Stimulated activated CD4-positive, alpha-beta T cell treated with anti-CD3 and anti-CD28 coated beads, TNF-alpha, amount 100 ng/mL, for 1 hour (primary cell): ENCODE measurements at places on chromosomes 2 and 18.

GRCh38 chr2:128166746-128167353 lies 75.8 kb downstream of the UGGT1 start:
- no peak for DNase-seq

- no peak for DNase-seq
These were observed 20.0 kb downstream of the ST3GAL5 start for GRCh38 chr2:85868822-85869221.

GRCh38 chr2:18724371-18725145 lies 135.2 kb upstream of the NT5C1B start:
- DNase-seq, result no peak

DNA sequence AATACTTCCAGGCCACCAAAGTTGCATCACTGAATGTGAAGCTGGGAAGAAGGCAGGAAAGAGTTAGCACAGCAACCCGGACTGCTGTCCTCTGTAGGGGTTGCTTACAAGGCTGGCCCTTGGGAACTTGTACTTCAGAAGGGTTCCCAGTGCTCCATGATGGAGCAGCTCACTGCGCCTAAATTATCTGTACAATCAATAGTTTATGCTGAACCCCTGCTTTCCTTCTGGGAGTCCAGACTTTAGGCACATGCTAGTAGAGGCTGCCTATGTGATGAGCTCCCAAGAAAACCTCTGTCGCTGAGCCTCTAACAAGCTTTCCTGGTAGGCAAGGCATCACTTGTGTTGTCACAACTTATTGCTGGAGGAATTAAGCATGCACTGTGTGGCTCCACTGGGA lies 34.3 kb downstream of the XDH start:
- no peak for DNase-seq

DNA sequence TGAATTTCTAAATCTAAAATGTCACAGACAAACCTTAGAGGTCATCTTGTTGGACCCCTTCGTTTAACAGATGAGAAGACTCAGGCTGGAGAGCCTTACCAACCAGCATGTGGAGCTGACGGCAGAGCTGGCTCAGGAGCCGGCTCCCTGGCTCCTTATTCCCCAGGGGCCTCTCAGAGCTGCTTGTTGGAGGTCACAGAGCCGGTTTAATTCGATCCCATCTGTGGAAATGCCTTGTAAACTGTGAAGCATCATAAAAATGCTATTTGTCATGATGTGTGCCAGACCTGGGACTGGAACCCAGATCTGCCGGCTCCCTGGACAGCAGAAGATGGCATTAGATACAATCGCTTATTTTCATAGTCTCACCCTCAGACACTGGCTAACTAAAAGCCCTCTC lies 8.2 kb upstream of the CIB4 start:
- DNase-seq, result no peak

DNA sequence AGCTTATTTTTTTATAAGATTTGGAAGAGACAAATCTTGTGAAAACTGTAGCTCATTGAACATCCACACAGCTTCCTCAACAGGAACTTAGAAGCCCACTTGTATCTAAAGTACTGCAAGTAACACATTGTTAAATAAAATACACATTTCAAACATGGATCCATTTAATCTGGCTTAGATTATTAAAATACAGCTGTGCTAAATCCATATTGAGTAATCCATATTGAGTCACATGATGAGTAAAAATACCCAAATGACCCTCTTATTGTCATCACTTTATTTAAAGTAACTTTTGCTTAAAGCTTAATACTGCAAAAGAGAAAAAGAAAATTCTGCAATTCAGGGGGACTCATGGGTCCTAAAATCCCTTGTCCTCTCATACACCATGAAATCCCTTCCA lies 133.3 kb downstream of the OSR1 start:
- no peak for DNase-seq

GRCh38 chr2:241061275-241061674 lies 40.8 kb downstream of the MTERF4 start:
- DNase-seq, result no peak

GRCh38 chr2:113282747-113283533 lies 4.2 kb upstream of the PAX8 start:
- DNase-seq, result no peak

DNA sequence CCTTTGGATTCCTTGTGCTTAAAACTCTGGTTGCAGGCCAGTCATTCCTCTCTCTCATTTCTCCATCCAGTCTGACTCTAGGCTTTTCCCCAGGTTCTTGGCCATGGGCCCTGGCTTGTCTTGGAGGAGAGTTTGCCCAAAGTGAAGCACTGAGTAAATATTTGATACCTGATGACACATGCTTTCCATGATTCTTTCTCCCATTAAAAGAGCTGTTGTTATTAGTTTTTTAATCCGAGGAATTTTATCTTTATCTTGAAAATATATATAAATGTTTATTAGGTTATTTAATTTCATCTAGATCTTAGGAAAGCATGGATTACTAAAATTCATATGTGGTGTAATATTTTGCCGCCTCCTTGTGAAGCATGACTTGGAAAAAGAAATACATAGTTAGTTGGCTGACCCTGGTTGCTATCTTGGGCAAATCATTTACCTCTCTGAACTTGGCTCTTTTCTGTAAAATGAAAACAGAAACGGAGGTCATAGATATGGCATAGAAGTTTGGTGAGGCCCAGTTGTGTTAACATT lies 650.1 kb downstream of the SLC4A3 start:
- DNase-seq, result no peak

DNA sequence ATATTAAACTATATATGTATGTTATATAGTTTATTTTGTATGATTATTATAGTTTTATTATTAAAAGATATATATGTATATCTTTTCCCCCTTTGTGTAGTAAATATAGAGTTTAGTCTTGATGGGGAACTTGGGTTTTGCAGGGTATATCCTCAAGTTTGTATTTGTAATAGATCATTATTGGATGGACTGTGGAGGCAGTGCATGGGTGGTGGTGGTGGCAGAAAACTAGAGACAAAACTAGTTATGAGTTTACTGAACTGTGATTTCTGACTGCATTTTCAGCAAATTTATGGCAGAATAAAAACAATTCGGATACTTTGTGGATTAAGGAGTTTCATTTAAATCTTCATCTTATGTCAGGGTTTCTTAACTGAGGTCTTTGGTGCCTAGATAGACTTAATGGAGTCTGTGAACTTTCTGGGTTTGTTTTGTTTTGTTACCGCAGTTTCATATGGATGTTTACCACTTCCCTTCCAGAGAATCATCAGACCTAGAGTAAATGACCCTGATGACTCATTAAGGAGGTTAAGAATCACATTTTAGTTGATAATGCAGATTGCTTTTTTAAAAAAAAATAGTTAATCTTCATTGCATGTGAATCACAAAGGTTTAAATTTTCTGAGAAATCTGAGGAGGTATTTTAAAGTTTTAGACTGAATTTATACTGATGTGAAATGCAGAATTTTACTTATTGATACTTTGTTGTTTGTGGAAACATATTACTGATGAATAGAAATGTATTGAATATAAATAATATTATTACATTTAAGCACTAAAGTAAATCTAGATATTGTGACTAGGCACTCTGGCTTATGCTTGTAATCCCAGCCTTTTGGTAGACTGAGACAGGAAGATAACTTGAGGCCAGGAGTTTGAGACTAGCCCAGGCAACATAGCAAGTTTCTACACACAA lies 14.5 kb downstream of the EPC2 start:
- DNase-seq, result no peak

GRCh38 chr2:104092886-104093285 lies 761.0 kb upstream of the POU3F3 start:
- DNase-seq, result no peak

DNA sequence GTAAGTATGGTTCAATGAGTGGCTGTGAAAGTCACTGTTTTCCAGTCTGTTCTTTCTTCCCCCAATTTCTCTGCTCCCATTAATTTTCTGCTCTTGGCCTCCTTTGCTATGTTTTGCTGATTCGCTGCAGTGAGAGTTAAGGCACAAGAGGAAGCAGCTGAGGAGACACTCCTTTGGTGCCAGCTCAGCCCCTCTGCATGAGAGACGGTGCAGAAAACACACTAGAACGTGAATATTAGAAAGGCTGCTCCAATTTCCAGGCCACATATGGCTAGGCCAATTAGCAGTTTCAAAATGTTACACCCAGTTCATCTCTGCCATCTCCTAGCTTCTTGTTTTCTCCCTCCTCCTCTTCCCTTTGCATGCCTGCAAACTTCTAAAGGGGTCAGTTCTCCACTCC lies 38.9 kb downstream of the AKAIN1 start:
- no peak for DNase-seq

GRCh38 chr18:3279201-3280185 lies 17.6 kb downstream of the MYL12B start:
- no peak for DNase-seq

GRCh38 chr2:161136696-161137324 lies 23.4 kb upstream of the TANK start:
- peak; percentile 3 for DNase-seq

GRCh38 chr18:24941174-24941951 lies 410.6 kb downstream of the ZNF521 start:
- DNase-seq, result no peak

GRCh38 chr2:138390316-138390945 lies 111.1 kb upstream of the SPOPL start:
- DNase-seq, result no peak

DNA sequence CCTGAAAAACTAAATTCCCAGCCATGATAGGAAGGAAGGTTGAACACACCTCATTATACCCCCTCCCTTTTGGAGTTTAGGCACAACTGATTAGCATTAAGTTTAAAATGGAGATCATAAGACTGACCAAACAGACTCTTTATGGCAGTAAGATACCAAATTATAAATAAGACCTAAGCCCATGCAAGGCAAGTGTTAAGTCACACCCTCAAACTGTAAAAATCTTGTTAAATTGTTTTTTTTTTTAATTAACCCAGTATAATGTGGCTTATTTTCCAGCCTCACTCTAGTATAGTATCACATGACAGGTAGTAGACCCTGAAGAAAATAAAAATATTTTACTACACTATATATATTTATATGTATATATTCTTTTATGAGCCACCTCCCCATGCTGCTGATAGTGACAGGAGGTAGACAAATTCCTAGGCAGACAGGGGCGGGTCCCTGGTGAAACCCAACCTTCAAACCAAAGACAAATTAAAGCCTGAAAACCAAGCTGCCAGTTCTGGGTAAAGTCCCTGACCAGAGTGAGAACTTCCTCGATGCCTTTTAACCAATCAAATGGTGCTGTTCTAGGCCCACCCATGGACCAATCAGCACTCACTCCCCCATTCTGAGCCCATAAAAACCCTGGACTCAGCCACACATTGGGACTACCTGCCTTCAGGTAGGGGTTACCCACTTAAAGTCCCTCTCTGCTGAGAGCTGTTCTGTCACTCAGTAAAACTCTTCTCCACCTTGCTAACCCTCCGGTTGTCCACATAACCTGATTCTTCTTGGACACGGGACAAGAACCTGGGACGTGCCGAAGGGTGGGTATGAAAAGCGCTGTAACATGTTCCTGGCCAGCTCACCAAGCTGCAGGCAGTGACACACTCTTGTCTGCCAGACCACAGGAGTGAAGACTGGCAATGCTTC lies 123.9 kb upstream of the B3GNT2 start:
- DNase-seq, result no peak

DNA sequence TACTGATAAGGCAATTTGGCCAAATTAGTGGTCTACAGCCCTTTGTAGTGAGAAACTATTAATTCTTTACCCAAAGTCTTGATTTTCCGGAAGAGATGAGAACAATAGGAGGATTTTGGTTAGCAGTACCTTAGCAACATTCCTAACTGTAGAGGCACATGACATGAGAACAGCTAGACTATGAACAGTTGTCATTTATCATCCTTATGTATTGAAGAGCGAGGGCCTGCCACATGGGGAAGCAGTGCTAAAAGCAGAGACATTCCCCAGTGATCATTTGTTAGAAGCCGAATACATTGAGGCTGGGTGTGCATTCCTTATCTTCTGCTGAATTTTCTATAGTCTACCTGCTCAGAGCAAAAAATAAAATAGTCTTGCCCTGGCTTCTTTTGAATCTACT lies 65.2 kb downstream of the RBBP8 start:
- no peak for DNase-seq

GRCh38 chr2:64789466-64790320 lies 136.0 kb upstream of the SERTAD2 start:
- DNase-seq, result no peak

- DNase-seq, result no peak
These were observed 110.6 kb downstream of the NRP2 start for GRCh38 chr2:205792908-205793307.

GRCh38 chr18:79684283-79684631 lies 4.7 kb downstream of the CTDP1 start:
- no peak for DNase-seq

GRCh38 chr18:22447792-22448191 lies 30.1 kb upstream of the CTAGE1 start:
- no peak for DNase-seq

DNA sequence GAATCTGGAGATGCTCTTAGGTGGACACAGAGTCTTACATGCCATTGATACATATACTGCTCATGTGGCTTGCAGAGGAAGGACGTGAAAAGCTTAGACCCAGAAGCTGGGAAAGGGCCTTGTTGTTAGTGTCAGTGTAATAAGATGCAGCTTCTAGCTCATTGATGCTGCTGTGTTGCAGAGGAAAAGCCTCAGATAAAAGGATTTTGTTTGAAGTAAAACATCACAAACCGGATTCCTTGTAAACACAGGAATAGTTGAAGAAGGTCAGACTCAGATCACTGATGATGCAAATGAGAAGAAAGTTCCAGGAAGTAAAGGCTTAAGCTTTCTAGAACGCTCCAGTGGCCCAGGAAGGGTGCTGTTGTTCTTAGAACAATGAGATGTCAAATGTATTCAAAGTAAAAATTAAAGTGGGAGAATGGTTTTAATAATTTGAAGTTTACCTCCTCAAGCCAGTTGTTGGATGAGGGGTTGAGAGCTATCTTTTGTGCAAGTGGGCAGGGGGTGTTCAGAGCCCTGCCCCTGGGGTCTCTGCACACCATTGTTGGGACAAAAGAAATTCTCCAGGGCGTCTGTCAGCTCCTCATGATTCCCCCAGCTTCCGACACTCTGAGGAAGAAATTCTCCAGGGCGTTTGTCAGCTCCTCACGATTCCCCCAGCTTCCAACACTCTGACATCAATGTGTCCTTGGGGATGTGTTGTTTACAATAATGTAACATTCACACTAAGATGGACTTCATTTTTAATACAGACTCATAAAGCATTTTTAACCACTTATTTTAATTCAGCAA lies 61.3 kb upstream of the CHMP1B start:
- DNase-seq, result no peak

DNA sequence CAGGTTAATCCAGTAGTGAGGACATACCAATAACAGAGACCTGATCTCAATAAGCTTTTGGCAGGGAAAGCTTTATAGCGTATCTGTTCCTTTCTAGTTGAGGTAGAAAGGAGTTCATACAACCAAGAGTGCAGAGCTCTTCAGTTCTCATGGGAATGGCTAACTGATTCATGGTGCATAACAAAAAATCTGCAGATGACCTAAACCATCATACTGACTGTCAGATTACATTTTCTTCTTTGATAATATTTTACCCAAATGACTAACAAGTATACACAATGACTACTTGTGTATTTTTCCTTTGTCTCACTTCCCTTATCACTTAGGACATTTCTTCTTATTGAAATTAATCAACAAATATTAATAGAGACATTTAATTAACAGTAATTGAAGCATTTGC lies 140.0 kb upstream of the SERTAD2 start:
- no peak for DNase-seq
